ENCODE measurements at places on chromosomes 2 and 18. TPM values are rescaled to one million over a fixed set of nuclear protein-coding genes. Genes with fewer than 3 reads are reported as not detected.

Gene LMAN2L
- 9.9 TPM for total RNA-seq

DNA sequence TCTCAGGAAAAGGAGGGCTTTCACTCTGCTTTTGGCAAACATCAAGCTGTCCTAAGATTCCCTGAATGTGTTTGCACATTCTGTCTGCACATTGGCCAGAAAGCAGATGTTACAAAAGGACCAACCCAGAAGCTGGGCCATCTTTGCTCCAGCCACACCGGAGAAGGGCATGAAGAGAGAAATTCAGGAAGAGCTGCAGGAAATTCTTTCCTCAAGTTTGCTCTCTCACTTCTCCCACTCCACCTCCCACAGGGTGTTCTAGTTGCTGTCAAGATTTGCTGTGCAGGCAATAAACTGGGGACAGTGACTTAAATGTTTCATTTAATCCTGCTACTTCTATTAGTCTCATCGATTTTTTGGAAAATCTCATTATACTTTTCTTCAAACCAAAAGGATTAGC lies 137.7 kb upstream of the UNC80 start:
- H3K4me3 ChIP-seq, result no peak overlapping the region
- no peak overlapping the region for H3K27ac ChIP-seq
- H3K36me3 ChIP-seq, result no peaks in the 10 kb centered on the region
- H3K4me1 ChIP-seq, result no peaks in the 10 kb centered on the region
- no peak for DNase-seq

DNA sequence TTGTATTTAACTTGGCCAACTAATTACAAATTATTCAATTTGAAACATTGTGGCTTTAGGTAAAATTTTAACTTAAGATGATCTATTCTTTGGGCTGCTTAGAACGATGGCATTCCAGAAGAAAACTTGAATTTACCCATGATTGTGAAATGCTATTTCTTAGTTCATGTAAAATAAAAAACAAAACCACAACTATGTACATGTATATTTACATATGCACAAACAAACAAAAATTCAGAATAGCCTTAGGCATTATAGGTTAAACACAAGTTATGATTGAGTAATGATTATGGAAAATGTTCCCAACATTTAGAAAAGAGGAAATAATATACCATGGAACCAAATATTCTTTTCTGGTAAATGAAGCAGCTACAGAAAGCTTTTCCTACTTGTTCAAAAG lies 3.5 kb upstream of the SMCHD1 start:
- H3K36me3 ChIP-seq, result no peaks in the 10 kb centered on the region
- no peak for DNase-seq
- no peak overlapping the region for H3K27ac ChIP-seq

Gene KHK
- 17.8 TPM for total RNA-seq

DNA sequence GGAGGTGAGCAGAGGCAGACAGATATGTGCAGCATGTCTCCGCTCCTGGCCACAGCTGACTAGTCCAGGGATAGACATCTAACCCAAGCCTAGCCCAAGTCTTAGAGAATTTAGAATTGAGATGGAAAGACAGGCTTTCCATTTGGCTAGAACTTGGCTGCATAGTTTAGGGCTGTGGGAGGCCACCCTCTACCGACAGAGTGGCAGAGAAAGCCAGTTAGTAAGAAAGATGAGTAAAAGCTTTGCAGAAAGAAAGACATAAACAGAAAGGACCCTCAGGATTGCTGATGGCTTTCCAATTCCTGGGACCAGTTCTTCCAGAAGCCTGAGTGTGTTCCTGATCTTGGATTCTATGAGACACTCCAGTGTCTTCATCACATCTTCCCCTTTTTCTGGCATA lies 62.1 kb downstream of the DYM start:
- no peak overlapping the region for H3K4me3 ChIP-seq
- peaks cover 36% of the 10 kb centered on the region for H3K4me1 ChIP-seq
- H3K27me3 ChIP-seq, result no peaks in the 10 kb centered on the region
- no peak overlapping the region for H3K27ac ChIP-seq

DNA sequence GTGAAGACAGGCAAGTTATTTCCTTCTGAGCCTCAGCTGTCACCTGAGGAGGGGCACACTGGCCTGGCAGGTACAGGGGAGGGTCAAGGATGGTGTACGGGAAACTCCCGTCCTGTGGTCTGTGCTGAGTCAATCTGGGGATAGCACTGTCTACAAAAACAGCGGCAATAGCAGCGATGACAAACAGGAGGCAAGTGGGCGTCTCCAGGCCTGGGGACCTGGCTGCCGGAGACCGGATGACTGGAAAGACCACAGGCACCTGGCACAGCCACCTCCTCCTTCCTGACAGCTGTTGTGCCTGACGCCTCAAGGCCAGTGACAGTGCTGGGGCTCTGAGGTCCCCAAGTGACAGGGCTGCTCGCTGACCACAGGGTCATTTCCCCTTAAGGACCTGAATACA lies 202.1 kb upstream of the HS6ST1 start:
- no peaks in the 10 kb centered on the region for H3K27me3 ChIP-seq
- no peaks in the 10 kb centered on the region for H3K36me3 ChIP-seq
- no peak overlapping the region for H3K27ac ChIP-seq
- H3K4me1 ChIP-seq, result no peaks in the 10 kb centered on the region
- H3K4me3 ChIP-seq, result no peak overlapping the region
- no peak for DNase-seq

- H3K4me3 ChIP-seq, result no peak overlapping the region
- H3K27me3 ChIP-seq, result no peaks in the 10 kb centered on the region
- H3K36me3 ChIP-seq, result no peaks in the 10 kb centered on the region
- H3K4me1 ChIP-seq, result no peaks in the 10 kb centered on the region
- H3K27ac ChIP-seq, result no peak overlapping the region
Measured at GRCh38 chr2:38450509-38450908, 73.4 kb upstream of the ATL2 start.

Gene WDR75
- total RNA-seq, result 95.3 TPM

GRCh38 chr2:216066230-216066629 lies 15.4 kb downstream of the PECR start:
- no peak overlapping the region for H3K27ac ChIP-seq
- H3K4me1 ChIP-seq, result peaks cover 9% of the 10 kb centered on the region

DNA sequence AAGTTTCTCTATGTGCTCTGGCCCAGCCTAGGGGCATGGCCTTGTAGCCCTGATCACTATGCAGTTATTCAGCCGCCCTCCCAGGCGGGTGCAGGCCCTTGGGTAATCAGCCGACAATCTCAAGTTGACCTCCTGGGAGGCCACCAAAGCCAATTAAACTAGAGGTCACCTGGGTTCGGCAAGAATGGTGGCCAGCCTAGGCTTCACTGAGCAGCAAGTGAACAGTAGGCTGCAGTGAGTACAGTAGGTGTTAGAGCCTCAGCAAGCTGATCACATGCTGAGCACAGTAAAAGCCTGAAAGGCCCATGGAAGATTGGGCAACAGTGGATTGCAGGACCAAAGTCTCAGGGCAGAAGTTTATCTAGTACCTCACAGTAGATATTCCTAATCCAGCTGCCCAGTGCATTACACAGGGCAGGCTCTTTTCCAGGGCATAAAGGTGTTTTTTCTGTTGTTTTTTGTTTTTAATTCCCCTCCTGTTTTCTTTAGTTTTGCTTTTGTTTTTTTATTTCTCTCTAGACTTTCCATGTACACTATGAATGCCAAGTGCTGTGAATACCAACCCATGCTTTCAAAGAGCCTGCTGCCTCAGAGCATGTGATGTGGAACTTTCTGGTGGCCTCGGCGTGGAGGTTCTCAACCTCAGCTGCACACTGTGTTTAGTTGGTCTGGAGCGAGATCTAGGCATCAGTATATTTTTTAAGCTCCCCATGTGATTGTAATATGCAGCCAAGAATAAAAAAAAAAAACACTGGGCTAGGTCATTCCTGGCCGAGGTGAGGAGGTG lies 55.9 kb upstream of the ATL2 start:
- no peaks in the 10 kb centered on the region for H3K27me3 ChIP-seq
- H3K27ac ChIP-seq, result no peak overlapping the region
- DNase-seq, result no peak

DNA sequence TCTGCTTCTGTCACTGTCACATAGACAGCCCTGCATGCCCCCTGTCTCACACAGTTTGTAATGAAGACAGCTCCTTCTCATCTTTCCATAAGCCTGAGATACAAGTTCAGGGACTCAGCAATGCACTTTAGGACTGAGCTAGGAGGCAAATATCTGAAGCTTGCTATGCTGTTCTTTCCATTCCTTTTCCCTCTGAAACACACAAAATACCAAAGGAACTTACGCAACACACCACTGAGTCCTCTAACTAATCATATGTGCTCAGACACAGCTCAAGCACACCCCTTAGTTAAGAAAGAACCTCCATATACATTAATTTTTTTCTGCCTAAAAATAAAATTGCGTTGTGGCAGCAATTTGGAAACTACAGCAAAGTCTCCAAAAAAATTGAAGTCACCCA lies 17.9 kb downstream of the SERPINB8 start:
- no peak for DNase-seq
- H3K4me3 ChIP-seq, result no peak overlapping the region
- H3K36me3 ChIP-seq, result no peaks in the 10 kb centered on the region
- H3K27ac ChIP-seq, result no peak overlapping the region

Measured in CD8-positive, alpha-beta memory T cell (primary cell).